ENCODE measurements at places on chromosomes 7 and 10.

- H3K36me3 ChIP-seq, result peaks cover 5% of the 10 kb centered on the region
- no peak overlapping the region for H3K27ac ChIP-seq
- peaks cover 73% of the 10 kb centered on the region for H3K4me1 ChIP-seq
- H3K27me3 ChIP-seq, result peaks cover 1% of the 10 kb centered on the region
Observed at GRCh38 chr10:33142295-33142694, 184.3 kb upstream of the ITGB1 start.

DNA sequence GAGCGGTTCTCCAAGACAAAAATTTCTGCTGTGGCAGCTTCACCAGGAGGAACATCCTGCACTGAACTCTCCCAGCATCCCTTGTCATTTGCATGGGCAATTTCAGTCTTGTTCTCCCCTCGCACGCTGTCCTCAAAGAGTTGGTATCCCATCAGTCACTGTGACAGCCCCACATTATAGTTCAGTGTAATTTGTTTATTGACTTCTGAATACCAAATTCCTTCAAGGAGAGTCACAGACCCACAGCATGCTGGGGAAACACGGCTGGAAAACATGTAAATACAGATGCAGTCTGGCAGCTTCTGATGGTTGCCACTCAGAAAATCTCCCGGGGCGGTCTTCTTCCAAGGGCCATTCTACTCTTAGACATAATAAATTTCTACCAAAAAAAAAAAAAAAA lies 151.0 kb upstream of the NEBL start:
- H3K4me3 ChIP-seq, result no peak overlapping the region
- H3K27me3 ChIP-seq, result peaks cover 3% of the 10 kb centered on the region
- H3K4me1 ChIP-seq, result no peaks in the 10 kb centered on the region
- no peak overlapping the region for H3K27ac ChIP-seq

- H3K4me1 ChIP-seq, result peaks cover 11% of the 10 kb centered on the region
- H3K36me3 ChIP-seq, result no peaks in the 10 kb centered on the region
- DNase-seq, result no peak
- H3K4me3 ChIP-seq, result no peak overlapping the region
Observed at GRCh38 chr10:92822964-92823363, 25.4 kb upstream of the EXOC6 start.

GRCh38 chr7:50095634-50096033 lies 2.6 kb upstream of the ZPBP start:
- no peaks in the 10 kb centered on the region for H3K36me3 ChIP-seq
- H3K27me3 ChIP-seq, result no peaks in the 10 kb centered on the region
- H3K4me3 ChIP-seq, result no peak overlapping the region
- no peak overlapping the region for H3K27ac ChIP-seq

GRCh38 chr7:55104712-55105433 lies 86.1 kb downstream of the EGFR start:
- H3K27ac ChIP-seq, result no peak overlapping the region
- H3K4me1 ChIP-seq, result peaks cover 3% of the 10 kb centered on the region
- H3K27me3 ChIP-seq, result peaks cover 26% of the 10 kb centered on the region
- no peak for DNase-seq
- H3K4me3 ChIP-seq, result no peak overlapping the region

- no peak for DNase-seq
- no peaks in the 10 kb centered on the region for H3K36me3 ChIP-seq
- H3K27ac ChIP-seq, result no peak overlapping the region
- H3K4me1 ChIP-seq, result no peaks in the 10 kb centered on the region
Observed at GRCh38 chr10:131277969-131278368, 33.6 kb downstream of the TCERG1L start.

Measured in activated CD4-positive, alpha-beta memory T cell treated with anti-CD3 and anti-CD28 coated beads for 36 hours (primary cell).